Stomach (tissue), 19 donors: ENCODE measurements at places on chromosomes 12 and 14. TPM values are rescaled to one million over a fixed set of nuclear protein-coding genes. Genes with fewer than 3 reads are reported as not detected.

GRCh38 chr14:77343662-77344061, 22.8 kb downstream of the GSTZ1 start:
- H3K27ac ChIP-seq, result no peak overlapping the region
- DNase-seq, result no peak
- no peaks in the 10 kb centered on the region for H3K4me1 ChIP-seq
- peaks cover 48% of the 10 kb centered on the region for H3K36me3 ChIP-seq
- no peak overlapping the region for H3K4me3 ChIP-seq

DNA sequence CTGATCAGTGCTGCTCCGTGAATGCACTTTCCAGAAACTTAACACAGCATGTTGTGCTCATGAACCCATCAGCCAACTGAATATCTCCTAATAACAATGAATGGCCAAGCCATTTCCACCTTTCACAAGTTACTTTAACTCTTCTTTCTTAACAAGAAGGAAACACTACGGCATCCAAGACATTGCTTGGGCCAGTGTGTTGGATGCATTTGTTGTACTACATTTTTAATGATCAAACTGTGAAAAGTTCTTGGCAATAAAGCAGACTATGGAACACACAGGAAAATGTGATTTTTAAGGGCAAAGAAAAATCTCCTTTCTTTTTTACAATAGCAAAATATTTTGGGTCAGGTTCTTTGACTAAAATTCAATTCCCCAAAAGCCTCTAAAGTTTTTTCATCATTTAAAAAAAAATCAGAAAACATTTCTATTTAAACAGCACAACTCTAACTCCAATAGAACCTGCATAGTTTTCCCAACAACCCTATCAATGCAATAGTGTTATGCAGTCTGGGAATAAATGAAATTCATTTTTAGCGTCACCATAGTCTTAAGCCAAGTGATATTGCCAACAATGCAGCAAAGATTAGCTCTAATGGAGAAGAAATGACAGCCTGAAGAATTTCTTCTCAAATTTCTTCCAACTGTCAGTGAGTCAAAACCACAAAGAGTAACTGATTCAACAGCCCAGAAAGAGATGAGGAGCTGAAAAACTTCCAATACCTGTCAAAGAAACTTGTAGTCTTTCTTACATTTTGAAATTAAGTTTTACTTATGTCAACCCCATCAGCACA, 50.7 kb upstream of the PTPRR start:
- no peak overlapping the region for H3K27ac ChIP-seq
- no peaks in the 10 kb centered on the region for H3K27me3 ChIP-seq
- peak; percentile 35 for DNase-seq
- H3K4me3 ChIP-seq, result no peak overlapping the region

DNA sequence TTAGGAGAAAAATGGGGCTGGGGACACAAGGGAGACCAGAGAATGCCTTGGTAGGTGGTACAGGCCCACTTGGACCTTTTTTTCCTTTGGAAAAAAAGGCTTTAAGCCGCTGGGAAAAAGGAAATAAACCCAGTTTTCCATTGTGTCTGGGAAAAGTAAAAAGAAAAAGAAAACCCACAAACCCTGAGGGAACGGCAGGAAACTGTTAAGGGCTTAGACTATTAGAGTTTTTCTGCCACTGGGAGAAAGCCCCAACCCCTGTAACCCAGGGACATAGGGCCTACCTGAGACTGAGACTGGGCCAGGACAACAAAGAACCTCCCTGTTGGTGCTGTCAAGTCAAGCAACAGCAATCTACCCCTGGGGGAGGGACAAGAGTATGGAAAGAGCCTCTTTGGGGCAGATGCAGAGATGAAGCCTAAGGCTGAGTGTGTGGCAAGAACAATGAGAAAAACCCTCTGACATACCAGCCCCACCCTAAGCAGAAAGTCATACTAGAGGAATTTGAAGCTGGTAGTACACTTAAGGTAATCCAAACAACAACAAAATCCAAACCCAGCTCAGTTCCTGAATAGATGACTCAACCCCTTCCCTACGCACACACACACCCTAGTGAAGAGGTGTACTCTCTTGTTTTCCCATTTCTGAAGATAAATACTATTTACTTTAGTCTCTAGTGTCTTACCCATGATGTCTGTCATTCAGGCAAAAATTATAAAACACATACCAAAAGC, 22.8 kb downstream of the ATF1 start:
- no peaks in the 10 kb centered on the region for H3K27me3 ChIP-seq
- H3K27ac ChIP-seq, result peak overlapping the region; percentile 26
- peaks cover 33% of the 10 kb centered on the region for H3K4me1 ChIP-seq

- peaks cover 74% of the 10 kb centered on the region for H3K36me3 ChIP-seq
- no peak for DNase-seq
- H3K4me3 ChIP-seq, result no peak overlapping the region
- no peak overlapping the region for H3K27ac ChIP-seq
- no peaks in the 10 kb centered on the region for H3K27me3 ChIP-seq
- peaks cover 12% of the 10 kb centered on the region for H3K4me1 ChIP-seq
Measured at GRCh38 chr14:105386581-105387529, 11.5 kb upstream of the TEX22 start.

- peaks cover 51% of the 10 kb centered on the region for H3K4me1 ChIP-seq
- no peaks in the 10 kb centered on the region for H3K27me3 ChIP-seq
- no peaks in the 10 kb centered on the region for H3K36me3 ChIP-seq
- H3K27ac ChIP-seq, result peak overlapping the region; percentile 82
Measured at GRCh38 chr12:123062681-123063486, 82.4 kb downstream of the ARL6IP4 start.

GRCh38 chr12:126952096-126953007, 1314.6 kb upstream of the TMEM132C start:
- no peaks in the 10 kb centered on the region for H3K27me3 ChIP-seq
- no peaks in the 10 kb centered on the region for H3K4me1 ChIP-seq
- no peak for DNase-seq
- no peaks in the 10 kb centered on the region for H3K36me3 ChIP-seq
- no peak overlapping the region for H3K27ac ChIP-seq

DNA sequence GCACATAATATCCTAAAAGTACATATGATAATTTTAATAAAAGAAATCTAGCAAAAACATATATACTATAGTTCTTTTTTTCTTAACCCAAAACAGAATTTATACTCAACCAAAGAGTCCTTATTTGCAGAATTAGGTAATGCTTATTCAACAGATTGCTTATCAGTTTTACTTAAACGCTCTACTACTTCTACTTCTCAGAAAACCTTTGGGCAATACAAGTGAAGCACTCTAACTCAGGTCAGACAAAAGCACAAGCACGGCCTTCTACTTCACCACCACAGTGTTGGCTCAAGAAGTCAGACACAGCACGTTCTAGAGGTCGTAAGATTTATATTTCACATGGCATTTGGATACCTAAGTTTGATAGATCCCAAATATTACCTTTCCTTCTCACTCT, 29.2 kb downstream of the DICER1 start:
- H3K36me3 ChIP-seq, result peaks cover 4% of the 10 kb centered on the region
- H3K27me3 ChIP-seq, result no peaks in the 10 kb centered on the region
- H3K4me3 ChIP-seq, result no peak overlapping the region

GRCh38 chr12:119994892-119995658, 6.0 kb downstream of the BICDL1 start:
- H3K27me3 ChIP-seq, result peaks cover 40% of the 10 kb centered on the region
- H3K27ac ChIP-seq, result no peak overlapping the region
- DNase-seq, result no peak

DNA sequence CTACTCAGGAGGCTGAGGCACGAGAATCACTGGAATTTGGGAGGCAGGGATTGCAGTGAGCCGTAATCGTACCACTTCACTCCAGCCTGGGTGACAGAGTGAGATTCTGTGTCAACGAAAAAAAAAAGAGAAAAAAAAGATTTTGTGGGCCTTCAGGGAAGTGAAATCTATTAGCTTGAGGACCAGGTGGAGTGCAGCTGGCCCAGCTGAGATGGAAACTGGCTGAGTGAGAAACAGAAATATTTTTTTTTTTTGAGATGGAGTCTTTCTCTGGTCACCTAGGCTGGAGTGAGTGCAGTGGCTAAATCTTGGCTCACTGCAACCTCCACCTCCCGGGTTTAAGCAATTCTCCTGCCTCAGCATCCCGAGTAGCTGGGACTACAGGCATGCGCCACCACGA, 2.3 kb upstream of the CLEC4C start:
- H3K27me3 ChIP-seq, result no peaks in the 10 kb centered on the region
- H3K27ac ChIP-seq, result no peak overlapping the region

- no peak overlapping the region for H3K27ac ChIP-seq
- no peak for DNase-seq
- no peaks in the 10 kb centered on the region for H3K27me3 ChIP-seq
- no peaks in the 10 kb centered on the region for H3K36me3 ChIP-seq
- no peaks in the 10 kb centered on the region for H3K4me1 ChIP-seq
- no peak overlapping the region for H3K4me3 ChIP-seq
Measured at GRCh38 chr12:80364056-80364455, 80.0 kb upstream of the PTPRQ start.

GRCh38 chr14:51860164-51860824, at the start of gene GNG2:
Gene GNG2, plus strand, starts transcription at chr14:51860612. Its CDS starts 90,067 bp downstream, at chr14:51950679.
- no peaks in the 10 kb centered on the region for H3K36me3 ChIP-seq
- H3K27ac ChIP-seq, result peak within 1 kb of the TSS; percentile 79
- H3K4me3 ChIP-seq, result peak within 1 kb of the TSS; percentile 38
- H3K4me1 ChIP-seq, result peaks cover 4% of the 10 kb centered on the region

DNA sequence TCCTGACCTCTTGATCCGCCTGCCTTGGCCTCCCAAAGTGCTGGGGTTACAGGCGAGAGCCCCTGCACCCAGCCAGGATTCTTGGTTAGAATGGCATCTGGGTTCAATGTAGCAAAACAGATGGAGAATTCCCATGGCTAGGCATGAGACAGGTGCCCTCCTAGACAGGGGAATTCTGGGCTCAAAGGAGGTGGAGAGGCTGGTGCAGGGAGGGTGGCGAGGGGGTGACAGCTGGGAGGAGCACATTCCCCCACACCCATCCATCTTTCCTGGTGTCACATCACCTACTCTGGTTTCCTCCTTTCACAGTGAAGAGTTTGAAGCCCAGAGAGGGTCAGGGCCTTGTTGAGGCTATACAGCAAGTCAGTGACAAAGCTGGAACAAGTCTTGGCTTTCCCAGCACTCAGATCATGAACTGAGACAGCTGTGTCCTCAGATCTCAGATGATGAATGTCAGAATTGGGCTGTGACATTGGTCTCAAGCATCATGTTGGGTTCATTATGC, 2.8 kb downstream of the SERPINA1 start:
- H3K27ac ChIP-seq, result peak overlapping the region; percentile 75
- H3K4me3 ChIP-seq, result no peak overlapping the region
- H3K36me3 ChIP-seq, result no peaks in the 10 kb centered on the region
- peaks cover 33% of the 10 kb centered on the region for H3K4me1 ChIP-seq

DNA sequence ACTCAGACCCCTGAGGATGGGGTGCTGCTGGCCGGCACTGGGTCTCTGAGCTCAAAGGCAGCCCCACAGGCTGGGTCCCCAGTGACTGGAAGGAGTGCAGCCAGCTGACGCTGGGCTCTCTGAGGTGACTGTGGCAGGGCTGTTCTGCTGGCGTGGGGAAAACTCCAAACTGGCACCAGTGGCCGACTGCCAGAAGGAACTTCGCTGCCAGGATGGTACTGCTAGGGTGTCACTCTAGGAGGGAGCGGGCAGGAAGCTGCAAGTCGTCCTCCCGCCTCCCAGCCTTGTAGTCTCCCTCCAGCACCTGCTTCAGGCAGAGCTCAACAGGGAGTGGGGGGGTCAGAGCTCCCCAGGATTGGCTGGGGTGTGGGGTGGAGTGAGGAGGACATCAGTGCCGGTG, 41.3 kb downstream of the CDC42BPB start:
- H3K4me1 ChIP-seq, result peaks cover 51% of the 10 kb centered on the region
- no peak for DNase-seq
- H3K27me3 ChIP-seq, result no peaks in the 10 kb centered on the region
- no peak overlapping the region for H3K27ac ChIP-seq
- no peak overlapping the region for H3K4me3 ChIP-seq
- H3K36me3 ChIP-seq, result peaks cover 8% of the 10 kb centered on the region

GRCh38 chr12:121190523-121191031, 19.4 kb upstream of the P2RX4 start:
- no peak overlapping the region for H3K4me3 ChIP-seq
- H3K36me3 ChIP-seq, result no peaks in the 10 kb centered on the region
- H3K4me1 ChIP-seq, result no peaks in the 10 kb centered on the region
- H3K27me3 ChIP-seq, result no peaks in the 10 kb centered on the region

DNA sequence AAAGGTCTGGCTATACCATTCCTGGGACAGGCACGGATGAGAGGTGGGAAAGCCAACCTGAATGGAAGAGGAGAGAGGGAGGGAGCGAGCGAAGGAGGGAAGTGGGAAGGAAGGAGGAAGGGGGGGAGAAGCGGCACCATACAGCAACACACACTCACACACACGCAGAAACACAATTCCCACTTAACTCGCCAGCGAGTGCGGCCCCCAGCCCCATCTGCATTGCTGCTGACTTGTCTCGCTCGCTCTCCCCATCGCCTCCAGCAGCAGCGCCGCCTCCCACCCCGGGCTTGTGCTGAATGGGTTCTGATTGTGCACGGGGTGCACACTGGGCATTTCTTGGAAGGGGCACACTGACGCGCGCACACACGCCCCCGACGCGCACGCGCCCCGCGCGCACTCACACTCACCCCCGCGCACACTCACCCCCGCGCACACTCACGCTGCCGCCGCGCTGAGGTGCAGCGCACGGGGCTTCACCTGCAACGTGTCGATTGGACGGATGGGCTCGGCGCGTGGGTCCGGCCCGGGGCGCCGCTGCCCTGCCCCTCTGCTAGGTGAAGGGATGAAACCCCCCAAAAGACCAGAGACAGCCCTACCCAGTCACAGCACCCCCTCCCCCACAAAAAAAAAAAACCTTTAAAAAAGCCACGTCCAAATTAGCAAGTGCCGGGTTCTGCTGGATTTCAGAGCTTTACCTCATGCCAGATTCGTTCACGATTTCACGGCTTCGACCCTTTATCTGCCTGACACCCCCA, 685 bp downstream of the GRIN2B start:
- H3K27ac ChIP-seq, result no peak overlapping the region
- peaks cover 29% of the 10 kb centered on the region for H3K4me1 ChIP-seq
- peaks cover 30% of the 10 kb centered on the region for H3K27me3 ChIP-seq
- H3K4me3 ChIP-seq, result peak overlapping the region; percentile 36

DNA sequence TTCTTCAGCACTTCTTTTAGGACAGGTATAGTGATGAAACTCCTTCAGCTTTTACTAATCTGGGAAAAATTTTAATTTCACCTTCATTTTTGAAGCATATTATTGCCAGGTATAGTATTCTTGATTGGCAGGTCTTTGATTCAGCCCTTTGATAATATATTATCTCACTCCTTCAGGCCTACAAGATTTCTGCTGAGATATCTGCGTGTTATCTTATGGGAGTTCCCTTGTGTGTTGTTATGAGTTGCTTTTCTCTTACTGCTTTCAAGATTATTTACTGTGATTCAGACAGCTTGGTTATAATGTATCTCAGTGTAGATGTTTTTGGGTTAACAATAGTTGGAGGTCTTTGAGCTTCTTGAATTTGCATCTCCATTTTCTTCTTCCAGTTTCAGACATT, 87.4 kb downstream of the ATF7IP start:
- H3K4me1 ChIP-seq, result peaks cover 11% of the 10 kb centered on the region
- no peak overlapping the region for H3K27ac ChIP-seq
- H3K4me3 ChIP-seq, result no peak overlapping the region

TTC8 gene
- 53.1 TPM for total RNA-seq

SPIC gene
- total RNA-seq, result not detected

MYO1H gene
- total RNA-seq, result not detected

EID3 gene
- 14.7 TPM for total RNA-seq

INHBC gene
- total RNA-seq, result not detected

TTC7B gene
- total RNA-seq, result 60.3 TPM

BCDIN3D gene
- total RNA-seq, result 1.9 TPM

CCDC60 gene
- not detected for total RNA-seq

OR6C3 gene
- total RNA-seq, result not detected

ADCY4 gene
- 33.3 TPM for total RNA-seq

LRRIQ1 gene
- total RNA-seq, result not detected

ADSS1 gene
- not detected for total RNA-seq

DNAI7 gene
- total RNA-seq, result not detected

ATXN2 gene
- 66.5 TPM for total RNA-seq

PROX2 gene
- total RNA-seq, result not detected

NFATC4 gene
- total RNA-seq, result 51.0 TPM

OR4Q3 gene
- total RNA-seq, result not detected
